ENCODE measurements at places on chromosomes 5 and 9.

- peak; percentile 73 for DNase-seq
Measured at GRCh38 chr9:91193087-91193657, 168.5 kb downstream of the AUH start.

- no peak for DNase-seq
Measured at GRCh38 chr9:132702254-132702653, 32.0 kb downstream of the GTF3C4 start.

DNA sequence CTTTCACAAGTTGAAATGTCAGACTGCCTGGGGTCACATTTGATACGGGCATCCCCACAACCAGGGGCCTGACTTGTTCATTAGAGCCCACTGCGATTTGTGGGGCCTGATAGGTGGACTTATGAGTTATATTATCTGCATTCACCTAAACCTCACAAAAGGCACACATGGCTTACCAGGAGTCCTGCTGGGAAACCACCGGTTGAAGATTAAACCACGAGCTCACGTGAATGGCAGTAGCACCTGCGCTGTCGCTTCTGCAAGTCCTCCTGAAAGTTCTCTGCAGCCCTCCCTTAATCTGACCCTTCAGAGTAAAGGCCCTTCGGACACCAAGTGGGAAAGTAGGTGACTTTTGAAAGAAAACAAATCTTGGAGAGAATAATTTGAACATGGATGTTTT lies 68.9 kb downstream of the PPIC start:
- no peak for DNase-seq

DNA sequence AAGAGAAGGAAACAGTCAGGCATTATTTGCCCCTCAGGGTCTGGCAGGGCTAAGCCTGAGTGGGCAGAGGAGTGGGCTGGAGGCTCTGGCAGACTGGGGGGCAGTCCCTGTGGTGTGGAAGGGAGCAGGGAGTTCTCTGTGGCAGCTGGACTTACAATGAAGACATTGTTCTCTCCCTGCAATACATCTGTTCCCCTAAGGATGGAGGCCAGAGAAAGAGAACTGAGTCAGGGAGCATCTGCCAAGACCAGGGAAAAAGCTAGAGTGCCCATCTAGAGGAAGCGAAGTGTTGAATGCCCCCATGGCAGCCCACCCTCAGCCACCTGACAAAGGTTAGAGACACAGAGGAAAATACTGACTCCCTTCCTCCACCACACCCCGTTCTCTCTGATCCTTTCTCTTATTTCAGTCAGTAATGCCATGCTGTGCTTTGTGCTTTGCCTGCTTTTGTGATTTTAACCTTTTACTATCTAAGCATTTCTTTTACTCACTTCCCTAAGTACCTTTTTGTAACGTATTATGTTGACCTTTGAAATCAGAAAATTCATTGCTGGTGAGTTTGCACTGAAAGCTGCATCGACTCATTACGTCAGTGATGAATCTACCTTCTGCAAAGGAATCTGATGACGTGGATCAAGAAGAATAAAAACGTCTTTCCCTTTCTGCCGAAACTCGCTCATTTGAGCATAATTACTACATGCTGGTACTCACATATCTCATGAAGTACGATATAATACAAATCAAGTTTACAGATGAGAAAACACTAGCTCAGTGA lies 76.0 kb downstream of the ACTL7B start:
- DNase-seq = no peak

GRCh38 chr5:137220523-137220927 lies 278.6 kb downstream of the SPOCK1 start:
- DNase-seq = peak; percentile 73

GRCh38 chr5:77095189-77095588 lies 8.1 kb upstream of the ZBED3 start:
- DNase-seq = no peak

- DNase-seq = no peak
Measured at GRCh38 chr5:135190416-135191083, 156.5 kb upstream of the PITX1 start.

GRCh38 chr5:17365811-17366138 lies 132.3 kb upstream of the TAF11L2 start:
- DNase-seq = no peak

GRCh38 chr9:1875921-1876448 lies 139.2 kb upstream of the SMARCA2 start:
- DNase-seq = no peak

DNA sequence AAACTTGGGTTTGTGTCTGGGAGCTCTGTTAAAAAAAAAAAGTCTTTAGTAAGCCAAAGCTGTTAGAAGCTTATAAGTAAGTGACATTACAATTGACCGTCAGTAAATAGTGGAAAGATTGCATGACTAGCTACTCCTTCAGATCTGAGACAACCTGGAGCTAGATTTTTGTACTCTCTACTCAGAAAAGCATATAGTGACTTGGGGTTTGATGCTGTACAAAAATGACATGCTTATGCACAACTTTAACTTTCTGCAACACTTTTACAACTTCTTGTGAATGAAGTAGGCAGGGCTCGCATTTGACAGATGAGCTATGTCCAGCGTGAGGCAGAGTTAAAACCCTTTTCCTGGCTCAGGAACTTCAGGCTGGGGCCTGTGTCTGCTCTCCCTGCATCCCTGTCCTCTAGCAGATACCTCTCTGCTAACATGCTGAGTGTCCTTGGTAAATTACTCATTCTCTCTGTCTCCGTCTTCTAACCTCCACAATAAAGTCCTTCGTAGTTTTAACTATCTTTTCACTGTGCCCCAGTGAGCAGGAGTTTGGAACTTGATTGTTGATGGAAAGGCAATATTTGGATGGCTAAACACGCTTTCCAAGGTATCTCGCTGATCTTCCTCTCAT lies 471 bp upstream of the GHR start:
- DNase-seq = no peak

DNA sequence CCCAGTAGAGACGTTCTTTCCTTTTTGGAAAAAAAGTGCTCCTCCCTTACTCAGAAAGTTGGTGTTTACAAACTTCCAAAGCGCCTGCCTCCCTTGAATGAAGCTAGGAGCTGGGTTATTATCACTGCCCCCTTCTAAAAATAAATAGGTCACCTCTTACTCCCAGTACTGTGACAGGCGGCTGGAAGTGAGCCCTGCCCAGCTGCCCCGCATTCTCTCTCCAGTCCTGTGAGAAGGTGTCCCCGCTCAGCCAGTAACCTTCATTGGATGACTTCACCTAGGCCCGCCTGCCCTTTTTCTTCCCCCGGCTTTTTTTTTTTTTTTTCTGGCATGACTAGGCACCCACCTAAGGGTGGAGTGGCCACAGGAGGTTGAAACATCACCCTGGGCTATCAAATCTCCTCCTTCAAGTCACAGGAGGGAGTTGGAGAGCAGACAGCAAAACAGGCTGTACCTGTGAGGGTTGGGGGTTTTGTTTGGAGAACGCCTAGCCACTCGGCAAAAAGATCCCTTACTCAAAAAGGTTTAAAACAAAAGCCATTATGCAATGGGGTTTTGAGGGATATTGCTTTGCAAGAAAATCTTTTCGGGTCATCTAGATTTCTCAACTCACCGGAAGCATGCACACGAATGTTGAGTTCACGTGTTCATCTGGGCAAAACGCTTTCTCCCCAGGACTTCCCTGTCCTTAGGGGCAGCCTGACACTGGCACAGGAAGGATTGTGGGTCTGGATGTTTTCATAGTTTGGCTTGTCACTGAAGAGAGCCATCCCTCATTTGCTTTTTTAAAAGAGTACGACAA lies 43.3 kb upstream of the ZNF622 start:
- DNase-seq = no peak

DNA sequence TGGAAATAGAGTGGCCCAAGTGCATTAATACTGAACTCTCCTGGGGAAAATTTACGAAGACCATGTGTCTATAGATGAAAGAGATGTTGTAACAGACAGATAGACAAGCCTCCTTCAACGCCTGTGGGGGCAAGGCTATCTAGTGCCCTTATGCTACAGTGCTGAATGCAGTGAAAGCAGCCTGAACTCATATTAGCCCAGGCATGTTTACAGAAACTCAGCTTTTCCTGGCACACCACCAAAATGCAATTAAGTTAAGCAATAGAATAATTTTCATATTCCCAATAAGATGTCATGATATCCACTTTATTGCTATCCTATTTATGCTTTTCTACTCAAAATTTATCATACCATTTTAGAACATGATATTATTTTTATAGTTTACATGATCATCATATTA lies 277.0 kb downstream of the DIRAS2 start:
- DNase-seq = peak; percentile 70

GRCh38 chr5:103514371-103514770 lies 48.2 kb downstream of the NUDT12 start:
- no peak for DNase-seq

GRCh38 chr5:72937517-72938061 lies 18.3 kb upstream of the FCHO2 start:
- no peak for DNase-seq

DNA sequence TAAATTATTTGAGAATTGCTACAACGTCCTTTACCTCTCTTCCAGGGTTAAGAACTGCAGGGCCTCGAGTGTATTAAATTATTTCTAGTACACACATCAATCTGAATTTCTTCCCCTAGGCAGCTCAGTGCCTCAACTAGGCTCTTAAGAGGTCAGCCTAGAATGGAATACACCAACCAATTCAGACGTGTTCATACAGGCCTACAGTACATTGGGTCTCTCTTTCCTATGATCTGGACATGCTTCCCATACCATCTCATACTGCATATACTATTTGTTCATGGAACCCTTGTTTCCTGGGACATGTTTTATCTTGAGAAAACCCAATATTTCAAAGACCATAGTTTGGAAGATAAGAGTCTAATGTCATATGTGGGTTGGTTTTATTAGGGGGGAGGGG lies 434.1 kb upstream of the WWC1 start:
- no peak for DNase-seq

- DNase-seq = peak; percentile 65
Measured at GRCh38 chr5:149549461-149550267, 1.6 kb downstream of the CSNK1A1 start.

DNA sequence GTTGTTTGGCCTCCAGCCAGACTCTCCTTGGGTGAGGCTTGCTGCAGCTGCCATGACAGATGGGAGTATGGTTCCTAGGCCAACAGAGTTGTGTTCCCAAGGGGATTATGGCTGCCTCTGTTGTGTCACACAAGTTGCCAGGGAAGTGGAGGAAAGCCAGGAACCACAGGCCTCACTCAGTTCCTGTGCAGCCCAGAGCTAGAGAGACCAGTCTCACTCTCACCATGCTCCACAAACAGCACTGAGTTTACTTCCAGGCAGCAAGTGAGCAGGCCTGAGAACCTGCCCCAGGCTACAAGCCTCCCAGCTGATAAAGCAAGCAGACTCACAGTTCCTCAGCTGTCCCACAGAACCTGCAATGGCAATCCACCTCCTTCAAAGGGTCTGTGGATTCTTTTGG lies 273.6 kb upstream of the TAS2R1 start:
- DNase-seq = peak; percentile 67

DNA sequence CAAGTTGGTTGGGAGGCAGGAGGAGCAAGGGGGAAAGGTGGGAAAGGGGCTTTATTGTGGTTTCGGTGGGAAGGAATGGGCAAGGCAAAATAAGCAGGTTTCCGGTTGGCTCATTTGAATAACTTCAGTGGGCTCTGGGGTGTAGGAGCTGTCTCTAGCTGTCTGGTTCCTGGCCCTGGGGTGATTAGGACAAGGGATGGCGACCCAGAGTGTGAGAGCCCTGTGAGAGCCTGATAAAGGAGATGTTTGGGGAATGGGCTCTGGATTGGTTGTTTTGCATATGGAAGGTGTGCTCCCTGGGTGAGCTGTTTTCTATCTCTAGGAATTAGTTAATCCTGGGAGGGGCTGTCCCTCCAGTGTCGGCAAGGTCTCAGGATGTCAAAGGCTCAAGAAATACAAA lies 15.4 kb downstream of the ANKRD34B start:
- no peak for DNase-seq

- DNase-seq = peak; percentile 20
Measured at GRCh38 chr5:164013077-164013670, 507.8 kb downstream of the MAT2B start.

DNA sequence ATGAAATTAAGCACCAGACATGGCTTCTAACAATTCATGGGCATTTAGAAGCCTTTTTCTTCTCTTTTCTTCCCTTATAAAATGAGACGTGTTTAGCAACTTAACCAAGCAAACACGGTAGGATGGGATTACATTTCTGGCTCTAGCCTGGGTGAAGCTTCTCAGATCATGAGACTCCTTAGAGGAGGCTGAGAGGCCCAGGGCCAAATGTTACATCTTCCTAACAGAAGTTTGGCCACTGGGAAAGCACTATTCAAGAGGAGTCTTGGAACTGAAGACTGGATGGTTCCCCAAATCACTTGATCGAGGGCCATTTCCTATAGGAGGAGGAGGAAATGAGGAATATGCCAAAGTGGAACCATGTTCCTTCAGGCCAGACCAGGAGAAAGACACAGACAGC lies 1.9 kb downstream of the GABRP start:
- DNase-seq = no peak

- no peak for DNase-seq
Measured at GRCh38 chr5:120405923-120406322, 58.2 kb upstream of the PRR16 start.

DNA sequence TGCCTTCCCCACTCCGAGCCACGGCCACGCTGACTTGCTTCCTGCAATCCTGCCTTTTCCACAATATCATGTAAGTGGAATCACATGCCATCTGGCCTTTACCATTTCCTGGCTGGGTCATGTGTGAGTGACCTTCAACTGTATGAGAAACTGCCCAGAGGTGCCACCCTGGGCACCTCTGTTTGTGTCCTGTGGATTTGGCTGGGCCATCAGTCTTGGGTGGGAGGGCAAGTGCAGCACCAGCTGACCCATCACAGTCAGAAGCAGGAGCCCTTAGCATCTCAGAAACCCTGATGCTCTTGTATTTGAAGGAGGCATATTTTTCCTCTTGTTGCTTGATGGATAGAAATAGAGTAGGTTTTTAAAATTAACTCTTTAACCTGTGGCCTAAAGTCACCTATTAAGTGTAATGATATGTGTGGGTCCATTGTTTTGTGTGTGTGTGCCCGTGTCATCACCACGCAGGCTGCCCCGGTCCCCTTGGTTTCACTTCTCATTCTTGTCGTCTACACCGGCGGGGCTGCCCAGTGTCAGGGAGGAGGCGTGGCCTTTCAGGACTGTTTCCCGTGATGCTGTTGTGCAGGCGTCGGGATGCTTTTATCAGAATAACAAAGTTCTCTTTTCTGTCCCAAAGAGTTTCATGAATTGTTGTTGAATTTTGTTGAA lies 52.1 kb upstream of the CACNA1B start:
- DNase-seq = no peak

GRCh38 chr5:133384903-133385302 lies 227.4 kb downstream of the FSTL4 start:
- no peak for DNase-seq

- DNase-seq = no peak
Measured at GRCh38 chr9:9750719-9751118, 862.1 kb downstream of the PTPRD start.

- no peak for DNase-seq
Measured at GRCh38 chr9:114156657-114157421, 1.5 kb downstream of the COL27A1 start.

GRCh38 chr5:62144401-62145022 lies 161.5 kb upstream of the KIF2A start:
- DNase-seq = peak; percentile 45
